CD4-positive, CD25-positive, alpha-beta regulatory T cell (primary cell): ENCODE measurements at places on chromosomes 7 and 10. TPM values are rescaled to one million over a fixed set of nuclear protein-coding genes. Genes with fewer than 3 reads are reported as not detected.

GRCh38 chr10:21811245-21811585, 192.3 kb downstream of the DNAJC1 start:
- no peak for DNase-seq

DNA sequence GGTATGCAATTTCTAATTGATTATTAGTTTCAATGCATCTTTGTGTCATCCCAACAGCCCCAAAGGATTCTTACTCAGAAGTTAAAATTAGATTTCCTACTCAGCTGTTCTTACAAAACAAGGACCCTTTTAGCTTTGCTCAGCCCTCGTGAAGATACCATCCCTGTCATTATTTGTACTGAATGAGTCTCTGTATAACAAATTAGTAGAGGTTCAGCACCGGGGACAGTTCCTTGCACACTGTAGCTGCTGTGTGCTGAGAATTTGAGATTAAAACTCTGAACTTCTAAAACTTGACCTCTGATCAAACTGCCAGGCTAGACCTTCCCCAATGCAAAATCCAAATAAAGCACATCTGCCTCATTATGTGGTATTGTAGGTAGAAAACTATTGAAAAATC, 299.1 kb downstream of the LHFPL3 start:
- DNase-seq = no peak

DNA sequence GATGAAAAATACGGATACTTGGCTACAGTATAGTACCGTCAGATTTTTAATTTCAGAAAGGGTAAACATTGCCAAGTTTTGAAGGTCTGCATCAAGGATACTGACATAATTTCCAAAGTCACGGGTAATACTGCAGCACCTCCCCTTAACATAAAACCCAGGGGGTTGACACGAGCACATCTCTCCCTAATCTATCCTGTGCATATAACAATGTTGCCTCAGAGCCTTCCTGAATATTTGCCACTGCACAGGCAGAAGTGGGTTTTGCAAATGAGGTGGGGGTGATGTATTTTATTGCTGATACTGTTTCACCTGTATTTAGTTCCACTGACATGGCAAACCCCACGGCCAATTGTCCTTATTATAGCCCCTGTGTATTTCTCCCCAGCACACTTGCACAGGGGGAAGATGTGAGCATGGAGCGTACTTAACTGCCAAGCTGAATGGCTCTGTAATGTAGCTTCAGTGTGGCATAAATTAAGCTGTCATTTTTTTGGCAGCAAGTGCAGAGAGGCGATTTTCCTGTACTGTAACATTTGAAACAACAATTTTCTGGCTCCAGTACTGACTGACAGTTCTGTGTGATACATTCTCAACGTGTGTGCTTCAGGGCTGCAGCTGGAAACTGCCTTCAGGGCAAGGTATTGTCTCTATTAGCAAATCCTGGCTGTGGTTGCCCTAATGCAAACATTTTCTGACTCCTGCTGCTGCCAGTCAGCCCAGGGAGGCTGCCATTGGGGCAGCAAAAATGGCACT, 299.6 kb upstream of the SP4 start:
- no peak for DNase-seq

SEPTIN14 gene
- not detected for polyA plus RNA-seq

IFIT2 gene
- 3.6 TPM for polyA plus RNA-seq

AGAP6 gene
- polyA plus RNA-seq = 0.26 TPM
